GM12891 (cell line): ENCODE measurements at places on chromosomes 4 and X.

- DNase-seq = no peak
These were observed 6.8 kb upstream of the BCOR start for GRCh38 chrX:40104630-40104984.

DNA sequence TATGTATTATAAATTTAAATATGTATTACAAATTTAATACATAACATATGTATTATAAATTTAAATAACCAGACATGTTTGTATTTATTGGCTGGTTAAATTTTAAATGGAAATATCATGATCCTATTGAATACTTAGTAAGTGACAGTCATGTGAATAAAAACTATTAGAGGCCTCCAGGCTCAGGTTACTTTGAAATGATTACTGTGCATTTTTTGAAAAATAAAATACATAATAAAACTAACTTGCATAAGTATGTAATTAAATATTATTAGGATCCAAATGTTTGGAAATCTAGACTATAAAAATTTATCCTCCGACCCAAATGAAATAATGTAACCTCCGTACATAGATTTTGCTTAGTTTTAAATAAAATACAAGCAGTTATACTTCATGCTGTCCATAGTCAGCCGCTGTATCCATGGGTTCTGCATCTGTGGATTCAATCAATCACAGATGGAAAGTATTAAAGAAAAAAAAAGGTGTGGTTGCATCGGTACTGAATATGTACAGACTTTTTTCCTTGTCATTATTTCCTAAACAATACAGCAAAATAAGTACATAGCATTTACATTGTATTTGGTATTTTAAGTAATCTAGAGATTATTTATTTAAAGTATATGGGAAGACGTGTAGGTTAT is 140.7 kb downstream of the WDFY3 start:
- DNase-seq = no peak

- DNase-seq = no peak
These were observed 56.6 kb downstream of the SERPINA7 start for GRCh38 chrX:105981772-105982485.

DNA sequence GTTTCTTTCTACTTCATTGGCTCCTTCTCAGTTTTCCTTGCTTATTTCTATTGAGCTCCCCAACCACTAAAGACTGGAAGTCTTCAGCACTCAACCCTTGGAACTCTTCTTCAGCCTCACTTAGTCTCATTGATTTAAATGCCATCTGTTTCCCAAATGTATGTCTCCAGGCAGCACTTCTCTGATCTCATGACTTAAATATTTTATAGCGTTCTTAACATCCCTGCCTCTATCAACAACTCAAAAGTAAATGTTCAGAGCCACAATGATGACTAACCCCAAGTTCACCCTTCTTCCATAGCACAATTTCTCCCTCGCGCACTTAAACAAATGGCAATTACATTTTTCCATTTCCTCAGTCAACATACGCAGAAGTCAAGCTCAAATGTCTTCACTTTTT is 1393.3 kb downstream of the ARAP2 start:
- DNase-seq = no peak
